ENCODE measurements at places on chromosomes 1 and 21.
A peak's percentile ranks its signal among the peaks of the same experiment; 100 is the strongest.

GRCh38 chr1:12203216-12204007 lies 26.4 kb upstream of the VPS13D start:
- DNase-seq, result no peak

GRCh38 chr1:63813829-63814277 lies 40.0 kb downstream of the ROR1 start:
- DNase-seq, result peak; percentile 59

GRCh38 chr1:30816211-30817076 lies 58.9 kb upstream of the LAPTM5 start:
- peak; percentile 80 for DNase-seq

DNA sequence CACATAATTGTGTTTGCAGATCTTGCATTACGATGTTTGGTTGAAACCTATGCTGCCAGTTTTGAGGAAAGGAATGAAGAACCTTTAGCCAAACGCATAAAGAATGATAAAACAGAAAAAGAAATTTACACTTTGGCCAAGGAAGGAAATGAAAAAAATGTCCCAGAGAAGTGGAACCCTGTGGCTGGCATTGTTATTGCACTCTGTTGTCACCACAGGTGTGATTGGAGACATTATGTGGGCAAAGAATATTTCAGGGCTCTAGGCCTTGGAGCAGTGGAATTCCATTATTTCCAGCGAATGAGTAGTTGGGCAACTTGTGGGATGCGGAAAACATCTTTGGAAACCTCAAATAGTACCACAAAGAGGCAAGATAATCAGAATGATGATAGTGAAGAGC lies 14.9 kb downstream of the TRMT13 start:
- DNase-seq, result no peak

GRCh38 chr1:76279101-76279748 lies 204.7 kb downstream of the ST6GALNAC3 start:
- DNase-seq, result no peak

- DNase-seq, result no peak
Observed at GRCh38 chr1:5704561-5705514, 287.4 kb downstream of the NPHP4 start.

DNA sequence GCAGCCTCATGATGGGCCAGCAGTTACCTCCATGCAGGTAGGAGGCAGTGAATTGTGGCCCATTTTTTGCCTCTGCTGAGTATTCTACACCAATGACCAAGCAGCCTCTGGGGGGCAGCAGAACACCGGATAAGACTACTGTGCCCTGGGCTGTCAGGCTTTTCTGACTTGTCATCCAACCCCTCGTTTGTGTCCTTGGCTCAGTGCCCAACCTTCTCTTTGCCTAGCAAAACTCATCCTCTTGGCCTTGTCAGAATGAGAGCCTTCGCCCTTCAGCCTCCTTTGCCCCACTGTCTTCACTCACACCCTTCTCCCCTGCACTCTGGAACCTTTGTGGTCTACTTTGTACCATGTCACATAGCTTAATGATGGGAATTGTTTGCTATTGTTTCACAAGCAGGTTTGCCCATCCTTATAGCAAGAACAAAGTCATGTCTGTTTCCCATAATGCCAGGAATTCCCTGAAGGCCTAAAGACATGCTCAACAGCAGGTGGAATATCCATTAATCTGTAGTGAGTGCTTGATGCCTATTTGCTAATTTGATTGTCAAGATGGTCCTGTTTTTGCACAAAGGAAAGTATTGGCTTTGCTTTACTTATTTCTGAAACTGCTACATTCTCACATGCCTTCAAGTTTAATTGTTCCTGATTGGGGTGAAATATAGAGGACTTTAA lies 255.9 kb downstream of the HHAT start:
- DNase-seq, result peak; percentile 84

- DNase-seq, result peak; percentile 42
Observed at GRCh38 chr21:26769613-26770188, 75.5 kb downstream of the ADAMTS1 start.

All from AG20443 (cell line).